ENCODE measurements at places on chromosomes 11 and 22. TPM values are rescaled to one million over a fixed set of nuclear protein-coding genes. Genes with fewer than 3 reads are reported as not detected.

DNA sequence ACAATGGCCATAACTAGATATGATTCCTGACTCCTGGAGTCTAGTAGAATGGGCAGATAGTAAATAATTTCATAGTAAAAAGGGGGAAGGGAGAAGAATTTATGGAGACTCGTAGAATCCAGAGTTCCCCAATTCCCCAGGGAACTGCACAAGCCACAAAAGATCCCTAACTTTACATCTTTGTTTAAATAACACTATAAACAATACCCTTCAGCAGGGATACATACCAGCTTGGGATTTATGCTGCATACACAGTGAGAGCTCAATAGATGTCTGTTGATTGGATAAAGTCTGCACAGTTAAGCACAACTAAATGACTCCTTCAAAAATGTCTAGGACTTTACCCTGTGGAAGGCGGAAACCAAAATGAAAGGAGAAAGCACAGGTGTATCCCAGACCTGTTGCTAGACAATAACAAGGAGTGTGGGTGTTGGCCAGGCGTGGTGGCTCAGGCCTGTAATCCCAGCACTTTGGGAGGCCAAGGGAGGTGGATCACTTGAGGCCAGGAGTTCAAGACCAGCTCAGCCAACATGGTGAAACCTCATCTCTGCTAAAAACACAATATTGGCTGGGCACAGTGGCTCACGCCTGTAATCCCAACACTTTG, 6.8 kb downstream of the SLC35F2 start:
- no peak for DNase-seq

The GP1BB gene
- total RNA-seq = 0.18 TPM

DNA sequence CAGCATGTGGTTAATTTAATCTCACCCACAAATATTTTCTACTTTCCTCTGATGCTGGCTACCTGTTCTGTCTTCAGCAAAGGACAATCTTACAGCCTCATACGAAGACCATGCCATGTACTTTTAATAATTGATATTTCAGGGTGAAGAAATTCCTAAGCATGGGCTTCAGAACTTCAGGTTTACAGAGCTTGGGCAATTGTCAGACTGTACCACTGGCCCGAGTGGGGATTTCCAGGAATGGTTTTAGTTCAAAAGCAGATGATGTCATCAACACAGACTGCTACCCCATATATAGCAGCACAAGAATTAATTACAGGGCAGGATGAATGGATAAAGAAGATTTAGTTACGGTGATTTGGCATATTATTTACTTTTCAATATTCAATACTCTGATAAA, 171.8 kb downstream of the ETS1 start:
- DNase-seq = peak; percentile 84

GRCh38 chr11:69637941-69638871, 2.8 kb upstream of the CCND1 start:
- peak; percentile 65 for DNase-seq

The SAA2 gene
- not detected for total RNA-seq

DNA sequence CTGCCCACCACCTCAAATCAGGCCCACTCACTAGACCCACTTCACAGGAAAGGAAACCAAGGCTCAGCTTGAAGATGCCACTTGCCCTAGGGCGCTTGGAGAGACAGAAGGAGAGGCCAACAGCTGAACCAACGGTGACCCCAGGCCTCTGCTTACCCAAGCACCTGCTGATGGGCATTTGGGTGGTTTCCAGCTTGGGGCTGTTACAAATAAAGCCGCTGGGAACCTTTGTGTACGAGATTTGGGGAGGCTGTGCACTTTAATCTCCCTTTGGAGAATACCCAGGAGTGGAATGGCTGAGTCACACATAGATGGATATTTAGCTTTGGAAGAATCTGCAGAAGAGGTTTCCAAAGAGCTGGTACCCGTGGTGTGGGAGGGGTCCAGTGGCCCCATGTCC, 50.9 kb upstream of the LINC01488 start:
- DNase-seq = peak; percentile 30

DNA sequence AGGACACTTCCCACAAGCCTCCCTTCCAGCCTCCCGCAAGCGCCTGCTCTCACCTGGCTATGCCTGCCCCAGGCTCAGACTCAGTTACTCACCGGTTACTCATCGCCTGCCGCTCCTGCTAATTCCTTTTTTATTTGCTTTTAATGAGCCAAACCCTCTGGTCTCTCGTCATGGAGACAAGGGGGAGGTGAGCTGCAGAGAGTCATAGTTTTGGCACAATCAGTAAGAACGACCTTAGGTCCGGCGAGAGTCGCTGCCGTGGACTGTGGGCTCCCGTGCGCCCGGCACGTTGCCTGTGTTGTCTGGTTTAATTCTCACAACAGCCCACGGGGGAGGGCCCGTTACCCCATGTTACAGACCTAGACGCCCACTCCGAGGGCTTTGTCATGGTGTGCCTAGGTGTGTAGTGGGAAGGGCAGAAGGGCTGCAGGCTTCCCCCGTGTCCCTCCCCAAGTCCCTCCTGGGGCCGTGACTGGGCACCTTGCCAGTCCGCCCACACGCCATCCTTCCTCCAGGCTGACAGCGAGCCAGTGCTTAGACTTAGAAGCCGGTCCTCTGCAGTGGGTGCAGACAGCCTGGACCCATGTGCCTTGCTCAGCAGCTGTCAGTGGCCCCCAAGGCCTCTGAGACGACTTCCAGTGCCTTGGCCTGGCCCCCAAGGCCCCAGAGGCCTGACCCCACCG, 42.2 kb downstream of the WNT7B start:
- DNase-seq = peak; percentile 91

GRCh38 chr11:28517621-28518020, 409.4 kb downstream of the METTL15 start:
- no peak for DNase-seq

- no peak for DNase-seq
Measured at GRCh38 chr11:117874910-117875381, 1.5 kb downstream of the FXYD6 start.

The NCF4 gene
- not detected for total RNA-seq

The BEST1 gene
- total RNA-seq = 0.90 TPM

DNA sequence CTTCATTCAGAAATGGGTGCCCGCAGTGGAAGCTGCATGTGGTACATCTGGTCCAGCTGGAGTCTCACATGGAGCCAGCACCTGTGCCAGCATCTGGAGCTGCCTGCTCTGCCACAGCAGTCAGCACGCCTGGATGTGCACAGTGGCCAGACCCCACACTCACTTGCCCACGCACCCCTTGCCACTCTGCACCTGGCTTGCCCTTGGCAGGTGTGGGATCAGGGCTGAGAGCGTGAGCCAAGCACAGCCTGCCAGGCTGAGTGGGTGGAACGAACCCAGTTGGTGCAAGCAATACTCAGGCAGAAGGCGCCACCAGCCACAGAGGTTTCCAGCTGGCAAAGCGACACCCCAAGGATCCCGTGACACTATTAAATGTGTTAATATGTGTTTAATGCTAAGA, 95.5 kb upstream of the AMOTL1 start:
- no peak for DNase-seq

The AGBL2 gene
- total RNA-seq = 0.56 TPM

GRCh38 chr11:7543302-7543701, 29.5 kb downstream of the PPFIBP2 start:
- no peak for DNase-seq

- DNase-seq = peak; percentile 90
Measured at GRCh38 chr22:31241936-31242335, 29.8 kb downstream of the LIMK2 start.

DNA sequence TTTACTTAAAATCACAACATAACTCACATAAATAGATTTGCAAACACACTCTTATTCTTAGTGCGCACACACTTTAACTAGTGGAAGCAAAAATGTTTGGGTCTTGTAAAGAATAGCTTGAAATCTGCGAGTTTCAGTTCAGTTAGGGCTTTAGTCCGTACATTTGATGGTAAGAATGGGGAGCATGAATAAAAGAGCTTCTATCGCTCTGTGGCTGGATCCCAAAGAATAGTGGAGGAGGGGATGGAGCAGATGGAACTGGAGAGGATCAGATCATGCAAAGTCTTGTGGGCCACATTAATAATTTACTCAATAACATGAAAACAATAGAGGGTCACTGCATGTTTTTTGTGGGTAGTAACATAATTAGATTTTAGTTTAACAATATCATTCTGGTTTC, 44.3 kb downstream of the DNHD1 start:
- no peak for DNase-seq

DNA sequence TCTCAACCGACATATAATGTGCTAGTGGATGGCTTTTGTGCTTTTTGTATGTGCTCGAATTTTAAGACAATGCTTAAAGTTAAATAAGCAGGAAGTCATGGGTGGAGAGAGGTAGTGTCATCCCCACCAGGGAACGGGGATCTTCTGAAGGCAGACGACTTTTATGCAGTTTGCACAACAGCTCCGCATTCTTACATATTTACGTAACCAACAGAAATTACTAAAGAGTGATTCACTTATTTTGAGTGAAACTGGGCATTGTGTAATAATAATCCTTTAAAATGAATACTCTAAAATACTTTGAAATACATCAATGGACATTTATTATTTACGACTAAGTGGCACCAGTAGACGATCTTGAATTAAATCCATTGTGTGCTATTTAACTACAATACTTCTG, 305.1 kb downstream of the CNTN5 start:
- DNase-seq = peak; percentile 89

GRCh38 chr22:49838771-49839717, 11.4 kb upstream of the BRD1 start:
- peak; percentile 33 for DNase-seq

DNA sequence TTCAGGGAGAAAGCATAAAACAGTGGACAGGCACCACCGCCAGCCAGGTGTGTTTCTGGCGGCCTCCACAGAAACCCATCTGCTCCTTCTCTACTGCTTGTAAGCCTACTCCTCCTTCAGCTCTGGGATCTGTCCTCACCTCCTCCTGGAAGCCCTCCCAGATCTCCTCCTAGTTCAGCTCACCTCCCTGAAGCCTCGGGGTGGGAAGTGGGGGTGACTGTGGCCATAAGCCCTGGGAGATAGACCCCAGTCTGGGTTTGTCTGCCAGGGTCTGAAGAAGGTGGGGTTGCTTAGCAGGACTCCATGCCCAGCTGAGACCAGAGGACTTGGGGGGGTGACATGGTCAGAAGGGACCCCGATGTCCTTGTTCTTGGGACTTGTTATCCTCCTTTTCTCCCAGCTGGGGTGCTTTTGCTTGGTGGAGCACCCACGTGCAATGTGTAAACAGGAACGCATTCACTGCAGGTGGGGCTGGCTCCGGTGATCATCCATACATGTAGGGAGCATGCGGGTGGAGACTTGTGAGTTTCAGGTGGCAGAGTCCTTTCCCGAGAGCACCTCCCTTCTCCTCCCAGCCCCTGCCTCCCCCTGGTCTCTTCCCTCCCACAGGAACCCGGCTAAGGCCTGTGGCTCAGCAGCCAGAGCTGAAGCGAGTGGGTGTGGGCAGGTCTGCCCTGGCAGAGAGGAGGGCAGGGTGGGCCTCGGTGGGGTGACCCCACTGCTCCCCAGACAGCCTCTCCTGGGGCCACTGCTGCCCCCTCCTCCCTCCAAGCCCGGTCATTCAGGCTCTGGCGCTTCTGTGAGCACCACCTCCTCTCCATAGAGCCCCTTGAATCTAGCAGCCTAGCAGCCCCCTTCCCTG, 25.9 kb downstream of the MRGPRG start:
- no peak for DNase-seq

The LRRC51 gene
- 5.6 TPM for total RNA-seq

DNA sequence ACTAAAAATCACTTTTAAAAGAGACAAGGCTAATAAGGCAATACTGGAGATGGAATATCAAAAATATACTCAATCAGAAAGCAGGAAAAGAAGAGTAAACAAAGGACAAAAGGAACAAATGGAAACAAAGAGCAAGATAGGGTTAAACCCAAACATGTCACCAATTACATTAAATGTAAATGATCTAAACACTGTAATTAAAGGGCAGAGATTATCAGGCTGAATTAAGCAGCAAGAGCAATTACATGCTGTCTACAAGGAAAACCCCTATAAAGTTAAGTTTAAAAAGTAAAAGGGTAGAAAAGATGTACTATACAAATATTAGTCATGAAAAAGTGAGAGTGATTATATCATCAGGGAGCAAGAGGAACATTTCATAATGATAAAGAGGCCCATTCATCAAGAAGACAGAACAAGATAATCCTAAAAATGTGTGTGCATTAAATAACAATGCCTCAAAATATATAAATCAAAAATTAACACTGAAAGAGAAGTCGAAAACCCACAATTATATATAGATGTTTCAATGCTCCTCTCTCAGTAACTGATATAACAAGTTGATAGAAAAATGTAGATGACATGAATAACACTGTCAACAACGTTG, 56.8 kb downstream of the ALX4 start:
- no peak for DNase-seq

The ZBTB16 gene
- total RNA-seq = not detected

- DNase-seq = no peak
Measured at GRCh38 chr22:35148866-35149548, 83.0 kb downstream of the ISX start.

The SERPING1 gene
- 2.0 TPM for total RNA-seq

DNA sequence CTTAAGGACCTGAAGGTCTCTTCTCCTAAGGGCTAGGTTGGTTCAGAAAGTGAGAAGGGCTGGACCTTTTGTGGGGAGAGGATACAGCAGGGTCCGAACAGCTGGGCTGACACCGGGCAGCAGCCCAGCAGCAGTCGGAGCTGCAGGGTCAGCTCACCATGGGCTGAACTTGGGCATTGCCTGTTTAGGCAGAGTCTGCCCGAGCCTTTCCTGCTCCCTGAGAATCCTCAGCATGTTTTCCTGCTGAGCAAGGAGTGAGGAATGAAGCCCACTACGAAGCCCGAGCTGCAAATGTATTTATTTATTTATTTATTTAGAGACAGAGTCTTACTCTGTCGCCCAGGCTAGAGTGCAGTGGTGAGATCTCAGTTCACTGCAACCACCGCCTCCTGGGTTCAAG, 83.9 kb downstream of the PTPRJ start:
- peak; percentile 80 for DNase-seq

- DNase-seq = peak; percentile 46
Measured at GRCh38 chr11:1073261-1073724, 1.4 kb upstream of the MUC2 start.

- no peak for DNase-seq
Measured at GRCh38 chr11:74468936-74469335, 1.6 kb upstream of the KCNE3 start.

- no peak for DNase-seq
Measured at GRCh38 chr11:128563942-128564641, 23.3 kb downstream of the ETS1 start.

DNA sequence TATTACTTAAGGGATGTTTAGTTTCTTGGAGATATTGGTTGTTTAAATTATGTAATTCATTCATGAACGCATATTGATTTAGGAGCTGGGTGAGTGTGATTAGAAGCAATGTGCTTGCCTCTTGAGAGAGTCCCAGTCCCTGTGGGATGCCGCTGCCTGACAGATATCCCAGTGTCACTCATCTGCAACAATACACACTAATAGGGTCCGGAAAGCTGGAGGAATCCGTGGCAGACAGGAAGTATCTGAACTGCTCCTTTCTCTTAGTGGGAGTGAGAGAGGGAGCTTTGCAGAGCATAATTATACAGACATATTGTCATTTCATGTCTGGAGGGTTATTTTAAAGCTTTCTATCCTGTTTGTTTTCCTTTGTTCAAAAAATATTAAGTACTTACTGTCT, 17.4 kb downstream of the AMOTL1 start:
- DNase-seq = no peak

All from IMR-90 (cell line).